Substantia nigra (tissue), 51 donors: ENCODE measurements at places on chromosomes 2 and 18.

DNA sequence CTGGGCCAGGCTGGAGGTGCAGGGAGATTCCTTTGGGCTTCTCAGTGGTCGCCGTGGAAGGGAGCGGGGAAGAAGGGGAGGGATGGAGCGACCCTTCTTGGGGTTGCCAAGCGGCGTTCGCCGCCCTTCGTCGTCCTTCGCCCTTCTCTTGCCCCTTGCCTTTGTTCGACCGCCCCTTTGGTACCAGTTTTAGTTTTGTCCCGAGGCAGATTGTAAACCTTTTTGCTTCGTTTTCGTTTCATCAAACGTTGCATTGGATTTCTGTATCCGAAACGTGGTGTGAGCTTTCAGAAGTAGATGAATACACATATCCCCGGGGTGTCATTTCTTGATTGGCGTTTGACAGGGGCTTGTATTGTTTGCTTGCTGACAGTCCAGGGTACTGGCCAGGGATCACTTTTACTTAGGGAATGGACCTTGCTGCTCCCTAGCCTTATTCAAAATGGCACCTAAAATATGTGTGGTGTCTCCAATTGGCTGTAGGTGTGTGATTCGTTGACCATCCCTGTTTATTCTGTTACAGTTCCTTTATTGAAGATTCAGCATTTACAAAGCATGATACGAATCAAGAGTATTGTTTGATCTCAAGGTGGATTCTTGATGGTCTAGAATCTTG, 788 bp downstream of the USP14 start:
- DNase-seq, result no peak

GRCh38 chr2:198587741-198588140, 783.3 kb downstream of the PLCL1 start:
- DNase-seq, result no peak

GRCh38 chr18:77062518-77063003, 70.0 kb downstream of the MBP start:
- no peak for DNase-seq

- no peak for DNase-seq
Measured at GRCh38 chr2:6957910-6958615, 40.9 kb downstream of the RNF144A start.

DNA sequence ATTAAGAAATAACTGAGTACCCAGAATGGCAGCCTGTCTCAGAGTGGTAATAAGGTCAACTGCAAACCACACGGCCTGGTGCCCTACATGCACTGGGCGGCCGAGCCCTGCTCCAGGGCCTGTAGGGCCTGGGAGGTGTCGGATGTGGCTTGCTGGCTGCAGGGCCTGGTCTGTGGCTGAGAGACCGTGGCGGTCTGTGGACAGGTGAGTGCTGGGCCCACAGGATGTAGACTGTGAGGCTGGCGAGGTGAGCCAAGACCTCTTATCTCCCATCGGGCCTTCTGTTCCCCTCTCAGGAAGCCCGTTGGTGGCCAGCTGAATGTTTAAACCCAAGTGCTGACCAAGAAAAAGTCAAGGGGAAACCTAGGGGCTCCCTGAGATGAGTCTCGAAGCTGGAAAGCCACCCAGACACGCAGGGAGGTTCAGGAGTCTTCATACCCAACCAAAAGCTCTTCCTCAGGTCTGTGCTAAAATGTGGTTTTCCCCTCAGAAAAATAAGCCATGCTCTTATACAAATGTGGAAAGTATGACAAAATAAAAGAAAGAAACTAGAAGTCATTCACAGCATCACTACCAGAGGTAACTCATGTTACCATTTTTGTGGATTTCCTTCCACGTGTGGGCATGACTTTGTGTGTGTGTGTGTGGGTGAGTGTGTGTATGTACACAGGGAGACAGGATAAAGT, 47.7 kb upstream of the CTDP1 start:
- no peak for DNase-seq

GRCh38 chr2:196655761-196656160, 16.2 kb downstream of the CCDC150 start:
- no peak for DNase-seq

GRCh38 chr2:194260185-194260584, 1396.8 kb upstream of the SLC39A10 start:
- DNase-seq, result no peak

- DNase-seq, result no peak
Measured at GRCh38 chr2:127179766-127180165, 40.3 kb downstream of the CYP27C1 start.

GRCh38 chr2:171316755-171317337, 116.9 kb downstream of the METTL8 start:
- no peak for DNase-seq

GRCh38 chr2:74777161-74777900, 56.6 kb upstream of the HK2 start:
- DNase-seq, result no peak

DNA sequence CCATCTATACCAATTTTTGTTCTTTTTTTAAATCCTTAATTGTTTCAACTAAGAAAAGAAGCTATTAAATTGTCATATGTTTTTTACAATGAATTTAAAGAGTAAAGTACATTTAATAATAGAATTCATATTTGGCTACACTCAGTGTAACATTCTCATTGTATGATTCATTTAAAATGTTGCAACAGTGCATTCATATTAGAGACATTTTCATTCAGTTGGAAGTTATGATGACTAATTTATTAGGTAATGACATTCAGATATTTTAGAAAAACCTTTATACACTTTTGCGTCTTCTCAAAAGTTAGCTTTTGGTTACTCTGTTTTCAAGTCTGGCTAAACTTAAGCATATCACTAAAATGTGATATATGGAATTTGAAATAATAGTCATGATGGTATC, 887.5 kb upstream of the NRXN1 start:
- no peak for DNase-seq

DNA sequence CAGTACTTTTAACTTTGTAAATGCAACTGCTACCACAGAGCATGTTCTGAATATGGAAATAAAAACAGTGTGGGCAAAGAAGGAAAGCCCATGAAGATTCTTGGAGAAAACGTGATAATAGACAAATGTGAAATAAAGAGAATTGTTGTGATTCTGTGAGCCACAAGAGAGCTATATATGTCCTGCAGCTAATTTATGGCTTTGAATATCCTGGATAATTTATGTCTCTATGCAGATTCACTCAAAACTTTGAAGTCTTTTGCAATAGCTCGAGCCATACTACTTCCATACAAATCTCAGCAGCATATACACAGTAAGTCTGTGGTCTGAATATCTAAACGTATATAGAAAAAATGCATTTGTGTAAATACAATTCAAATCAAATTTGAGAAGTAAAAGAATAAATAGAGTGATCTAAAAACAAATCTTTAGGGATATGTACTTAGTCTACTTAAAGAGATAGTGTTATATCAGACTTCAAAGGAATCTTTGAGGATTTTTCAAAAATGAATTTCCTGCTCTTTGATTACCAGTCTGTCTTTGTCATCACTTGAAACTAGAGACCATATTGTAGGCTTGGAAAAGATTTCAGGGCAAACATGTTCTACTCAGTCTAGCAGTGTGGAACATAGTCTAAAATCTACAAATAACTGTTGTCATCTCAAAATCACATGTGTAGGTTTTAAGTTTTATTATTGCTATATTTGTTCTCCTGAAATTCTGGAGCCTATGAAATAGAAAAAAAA, 107.1 kb downstream of the CSRNP3 start:
- DNase-seq, result no peak

- no peak for DNase-seq
Measured at GRCh38 chr2:32258242-32258641, 6.4 kb downstream of the NLRC4 start.

DNA sequence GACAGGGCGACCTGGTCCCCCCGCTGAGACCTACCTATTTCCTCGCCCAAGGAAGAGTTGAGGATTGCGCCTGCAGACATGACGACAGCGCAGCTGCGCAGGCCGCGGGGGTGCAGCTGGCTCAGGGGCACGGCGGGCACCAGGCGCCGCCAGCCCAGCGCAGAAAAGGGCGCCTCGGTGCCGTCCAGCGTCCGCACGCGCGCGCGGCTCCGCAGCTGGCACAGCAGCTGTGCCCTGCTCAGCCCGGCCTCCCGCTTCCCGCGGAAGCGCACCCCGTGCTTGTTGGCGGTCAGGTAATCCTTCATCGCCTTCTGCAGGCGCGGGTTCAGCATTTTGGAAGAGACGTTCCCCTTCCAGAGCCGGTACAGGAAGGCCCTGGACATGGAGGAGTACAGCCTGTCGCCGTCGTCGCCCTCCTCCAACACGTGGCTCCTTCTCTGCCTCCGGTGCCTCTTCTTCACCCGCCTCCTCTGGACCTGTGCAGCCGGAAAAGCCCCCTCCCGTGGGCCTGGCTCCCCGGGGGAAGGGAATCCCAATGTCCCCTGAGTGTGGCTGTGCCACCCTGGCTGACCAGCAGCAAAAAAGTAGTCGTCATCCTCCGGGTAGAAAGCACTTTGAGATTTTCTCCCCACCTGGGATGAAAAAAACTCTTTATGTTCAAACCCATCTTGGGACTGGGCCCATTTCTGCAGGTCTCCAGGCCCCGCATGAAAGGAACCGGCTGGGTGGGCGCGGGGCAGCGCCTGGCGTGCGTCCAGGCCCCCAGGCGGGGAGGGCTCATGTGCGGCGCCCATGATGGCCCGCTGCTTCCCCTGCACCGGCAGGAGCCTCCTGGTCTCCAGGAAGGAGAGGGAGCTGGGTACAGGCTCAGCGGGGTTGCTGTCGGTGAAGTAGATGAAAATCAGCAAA, 42.7 kb downstream of the ST6GAL2 start:
- no peak for DNase-seq

DNA sequence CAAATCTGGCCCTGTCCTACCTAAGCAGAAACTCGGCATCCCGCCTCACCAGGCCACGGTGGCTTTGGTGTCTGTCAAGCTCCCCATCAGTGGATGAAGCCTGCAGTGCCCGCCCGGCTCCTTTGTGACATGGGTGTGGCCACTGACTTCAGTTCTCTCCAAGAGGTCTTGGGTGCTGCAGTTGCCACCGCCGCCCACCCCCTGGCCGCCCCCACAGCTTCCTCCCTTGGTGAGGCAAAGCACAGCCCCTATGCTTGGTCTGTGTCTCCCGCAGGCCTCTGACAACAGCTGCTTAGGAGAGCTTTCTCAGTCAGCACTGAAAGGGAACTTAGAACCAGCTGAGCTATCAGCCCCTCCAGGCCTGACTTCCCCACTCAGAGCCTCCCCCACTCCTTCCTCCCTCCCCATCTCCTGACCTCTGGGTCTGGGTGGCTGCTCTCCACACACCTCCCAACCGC, 22.9 kb upstream of the GPR55 start:
- no peak for DNase-seq
